Activated CD4-positive, alpha-beta T cell treated with anti-CD3 and anti-CD28 coated beads for 4 hours (primary cell): ENCODE measurements at places on chromosomes 7 and 10.

- peak; percentile 18 for DNase-seq
Measured at GRCh38 chr10:52215745-52216361, 98.2 kb upstream of the DKK1 start.

GRCh38 chr7:46767071-46767470 lies 814.8 kb downstream of the TNS3 start:
- no peak for DNase-seq

GRCh38 chr10:71666639-71667386 lies 52.8 kb downstream of the C10orf105 start:
- no peak for DNase-seq

DNA sequence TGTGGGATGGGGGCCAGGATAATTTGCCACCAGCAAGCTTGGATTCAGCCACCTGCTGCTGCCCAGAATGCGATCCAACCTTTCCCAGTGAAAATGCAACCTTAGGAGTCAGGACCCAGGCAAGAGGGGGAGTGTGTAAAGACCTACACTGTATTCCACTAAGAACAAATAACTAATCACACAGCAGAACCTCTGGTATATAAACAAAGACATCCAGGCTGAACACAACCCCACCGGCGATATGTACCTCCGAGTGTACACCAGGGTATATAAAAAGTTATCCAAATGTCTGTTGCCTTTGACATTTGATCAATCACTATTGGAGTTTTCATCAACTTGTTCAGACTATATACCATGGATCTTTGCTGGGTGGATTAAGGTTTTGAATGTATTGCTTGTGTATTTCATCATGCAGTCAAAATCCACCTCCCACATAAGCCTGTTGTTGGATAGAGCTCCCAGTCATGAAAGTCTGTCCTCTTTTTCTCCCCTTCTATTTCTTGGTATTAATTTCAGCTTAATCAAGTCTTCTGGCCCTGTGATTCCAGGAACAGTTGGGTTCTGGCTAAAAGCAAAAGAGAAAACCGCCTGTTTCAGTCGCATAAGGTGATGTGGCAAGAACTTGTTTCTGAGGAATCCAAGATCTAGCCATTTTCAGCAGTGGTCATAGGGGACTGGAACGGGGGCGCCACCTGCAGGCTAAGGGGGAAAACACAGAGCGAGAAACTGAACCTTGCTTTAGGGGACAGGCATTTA lies 290.7 kb downstream of the CCDC3 start:
- DNase-seq = peak; percentile 69

DNA sequence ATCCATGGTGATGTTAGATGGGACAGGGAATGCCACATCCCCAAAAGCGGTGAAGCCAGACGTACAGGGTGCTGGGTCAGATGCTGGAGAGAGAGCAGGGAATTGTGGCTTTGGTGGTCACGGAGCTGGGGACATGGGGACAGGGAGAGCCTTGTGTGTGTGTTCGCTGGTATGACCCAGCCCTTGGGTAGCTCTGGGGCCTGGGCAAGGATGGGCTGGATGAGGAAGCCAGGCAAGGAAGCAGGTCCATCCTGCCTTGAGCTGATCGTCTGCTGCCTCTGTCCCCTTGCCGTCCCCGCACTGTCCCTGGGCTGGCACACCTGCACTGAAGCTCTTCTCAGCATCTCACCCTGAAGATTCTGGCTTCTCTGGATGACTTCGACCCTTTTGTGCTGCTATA lies 15.4 kb upstream of the CLDN4 start:
- DNase-seq = no peak

DNA sequence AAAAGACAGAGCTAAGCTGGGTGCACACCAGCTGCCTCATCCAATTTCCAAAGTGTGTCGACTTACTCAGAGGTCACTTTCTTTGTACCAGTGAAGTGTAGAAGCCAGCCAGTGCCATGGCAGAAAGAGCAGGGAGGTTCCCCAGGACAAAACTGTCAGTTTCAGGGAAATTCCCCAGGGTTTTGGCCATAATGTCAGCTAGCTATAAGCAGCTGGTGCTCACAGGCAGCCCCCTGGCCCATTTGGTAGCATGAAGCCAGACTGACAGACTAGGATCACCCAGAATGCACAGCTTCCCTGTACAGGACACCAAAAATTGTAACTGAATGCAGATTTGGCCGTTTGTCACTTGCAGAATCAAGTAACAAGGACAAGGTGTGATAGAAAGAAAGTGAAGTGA lies 28.6 kb downstream of the MRPL32 start:
- no peak for DNase-seq

GRCh38 chr7:74286131-74286530 lies 3.1 kb upstream of the CLIP2 start:
- no peak for DNase-seq

DNA sequence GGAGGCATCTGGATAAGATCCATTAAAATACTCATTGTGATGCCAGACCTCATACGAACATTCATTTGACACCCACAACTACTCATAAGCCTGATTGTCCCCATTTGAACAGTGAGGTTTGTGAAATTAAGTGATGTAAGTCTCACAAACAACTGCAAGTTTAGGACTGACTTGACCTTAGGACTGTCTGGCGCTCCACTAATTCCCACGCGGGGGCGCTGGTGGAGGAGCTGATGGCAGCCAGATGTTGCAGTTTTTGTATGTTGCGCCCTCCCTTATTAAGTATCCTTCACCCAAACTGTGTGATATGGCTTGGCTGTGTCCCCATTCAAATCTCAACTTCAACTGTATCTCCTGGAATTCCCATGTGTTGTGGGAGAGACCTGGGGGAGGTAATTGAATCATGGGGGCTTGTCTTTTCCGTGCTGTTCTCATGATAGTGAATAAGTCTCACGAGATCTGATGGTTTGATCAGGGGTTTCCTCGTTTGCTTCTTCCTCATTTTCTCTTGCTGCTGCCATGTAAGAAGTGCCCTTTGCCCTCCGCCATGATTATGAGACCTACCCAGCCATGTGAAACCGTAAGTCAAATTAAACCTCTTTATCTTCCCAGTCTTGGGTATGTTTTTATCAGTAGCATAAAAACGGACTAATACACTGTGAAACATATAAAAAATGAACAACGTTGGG lies 20.3 kb upstream of the TIAL1 start:
- DNase-seq = no peak
